ENCODE measurements at places on chromosomes 4 and X.

- no peak for DNase-seq
Measured at GRCh38 chrX:29547877-29548276, 667.5 kb upstream of the MAGEB2 start.

DNA sequence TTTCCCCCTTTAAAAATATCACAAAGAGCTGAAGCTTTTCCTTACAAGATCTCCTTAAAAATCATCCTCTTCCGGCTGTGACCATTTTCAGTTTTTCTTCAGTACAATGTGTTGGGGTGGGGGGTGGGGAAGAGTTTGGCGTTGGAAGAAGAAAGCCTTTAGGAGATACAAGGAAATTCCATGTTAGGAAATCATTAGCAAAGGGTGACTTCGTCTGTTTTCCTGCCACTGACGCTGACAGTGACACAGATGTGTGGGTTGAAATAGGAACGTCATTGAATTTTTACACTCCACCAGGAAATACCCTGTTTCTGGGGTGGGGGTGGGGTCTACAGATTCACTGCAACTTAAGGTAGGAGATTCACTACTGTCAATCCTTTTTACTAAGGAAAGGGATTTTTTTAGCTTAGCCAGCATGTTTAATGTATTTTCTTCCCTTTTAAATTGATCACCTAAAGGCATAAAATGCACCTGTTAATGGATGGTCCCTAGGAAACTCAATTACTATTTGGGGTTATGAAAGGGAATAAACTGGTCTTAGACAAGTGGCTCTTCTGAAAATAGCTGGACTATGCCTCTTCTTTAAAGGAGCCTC lies 3.9 kb downstream of the MAMLD1 start:
- DNase-seq, result no peak

- peak; percentile 64 for DNase-seq
Measured at GRCh38 chr4:123396307-123397143, at the start of gene SPRY1. Gene SPRY1 (plus strand): TSS chr4:123396795. CDS start chr4:123401592, 4,797 bp downstream.

DNA sequence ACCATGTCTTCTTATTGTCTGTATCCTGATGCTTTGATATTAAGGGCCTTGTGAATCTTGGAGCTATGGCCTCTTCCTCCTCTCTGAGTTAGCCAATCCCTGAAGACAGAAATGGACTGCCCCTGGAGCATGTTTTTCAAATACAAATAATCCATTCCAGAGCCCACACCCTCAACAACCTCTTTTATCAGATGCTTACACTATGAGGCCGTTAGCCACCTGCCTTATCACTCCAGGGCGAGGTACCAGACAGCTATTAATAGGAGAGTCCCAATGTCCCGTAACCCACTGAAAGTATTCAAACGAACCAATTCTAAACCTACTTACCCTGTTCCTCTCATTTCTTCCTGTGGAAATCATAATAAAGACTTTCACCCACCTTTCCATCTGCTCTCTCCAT lies 165.0 kb downstream of the ARHGAP24 start:
- DNase-seq, result no peak

DNA sequence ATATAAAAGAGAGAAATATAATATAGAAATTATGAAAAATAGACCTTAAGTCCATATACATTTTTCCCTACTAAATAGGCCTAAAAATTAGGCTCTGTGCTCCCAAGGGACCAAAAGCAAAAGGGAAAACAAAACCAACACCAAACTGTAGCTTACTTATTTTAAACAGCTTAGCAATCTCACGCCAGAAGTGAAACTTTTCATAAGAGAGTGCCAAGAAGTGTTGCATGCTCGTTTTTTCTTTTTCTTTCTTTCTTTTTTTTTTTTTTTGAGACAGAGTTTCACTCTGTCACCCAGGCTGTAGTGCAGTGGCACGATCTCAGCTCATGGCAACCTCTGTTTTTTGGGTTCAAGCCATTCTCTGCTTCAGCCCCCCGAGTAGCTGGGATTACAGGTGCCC lies 250.4 kb downstream of the TMA16 start:
- DNase-seq, result no peak

DNA sequence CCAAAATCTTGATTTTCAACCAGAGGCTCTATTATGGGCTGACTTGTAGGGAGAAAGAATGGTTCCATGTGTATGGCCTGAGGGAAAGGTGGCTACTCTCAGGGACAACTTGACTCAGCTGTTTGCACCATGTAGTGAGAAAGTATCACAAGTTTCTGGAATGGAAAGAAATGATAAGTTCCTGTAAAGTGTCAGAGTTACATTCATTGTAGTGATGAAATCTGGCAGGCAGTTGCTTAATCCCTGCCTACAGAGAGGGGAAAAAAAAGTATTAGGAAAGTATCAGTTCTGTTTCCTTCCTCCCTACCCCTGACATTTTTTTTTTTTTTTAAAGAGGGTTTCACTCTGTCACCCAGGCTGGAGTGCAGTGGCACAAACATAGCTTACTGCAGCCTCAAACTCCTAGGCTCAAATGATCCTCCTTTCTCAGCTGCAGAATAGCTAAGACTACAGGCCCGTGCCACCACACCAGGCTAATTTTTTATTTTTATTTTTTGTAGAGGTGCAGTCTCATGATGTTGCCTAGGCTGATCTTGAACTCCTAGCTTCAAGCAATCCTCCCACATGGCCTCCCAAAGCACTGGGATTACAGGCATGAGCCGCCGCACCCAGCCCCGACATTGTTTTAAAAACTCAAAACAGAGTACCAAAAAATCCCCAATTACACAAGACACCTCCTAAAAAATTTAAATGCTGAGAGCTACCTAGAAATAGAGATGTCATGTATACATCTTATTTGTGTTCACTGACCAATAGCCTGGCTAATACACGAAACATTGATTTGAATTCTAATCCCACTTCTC lies 4.8 kb upstream of the FBXL5 start:
- DNase-seq, result no peak

- no peak for DNase-seq
Measured at GRCh38 chr4:176611951-176612350, 180.8 kb downstream of the VEGFC start.

DNA sequence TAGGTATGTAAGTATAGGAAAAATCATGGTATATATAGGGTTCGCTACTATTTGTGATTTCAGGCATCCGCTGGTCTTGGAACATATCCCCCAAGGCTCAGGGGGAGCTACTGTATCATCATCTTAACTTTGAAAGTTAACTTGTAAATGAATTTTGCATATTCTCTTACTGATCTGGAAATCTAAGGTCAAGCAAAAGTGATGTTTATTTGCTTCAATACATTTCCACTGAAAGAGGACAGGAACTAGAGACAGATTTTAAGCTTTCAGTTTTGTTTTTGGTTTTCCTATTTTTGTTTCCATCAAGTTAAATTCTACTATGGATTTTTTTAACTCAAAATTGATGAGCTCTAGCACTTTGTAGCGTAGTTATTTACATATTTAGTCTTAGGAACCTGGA lies 56.2 kb downstream of the NAF1 start:
- DNase-seq, result no peak

GRCh38 chr4:48205107-48205506 lies 64.5 kb downstream of the TEC start:
- no peak for DNase-seq

GRCh38 chr4:27886120-27886519 lies 1025.5 kb downstream of the STIM2 start:
- no peak for DNase-seq

GRCh38 chrX:41723826-41724225 lies at the start of gene GPR82:
Gene GPR82 (plus strand): TSS chrX:41724181. CDS start chrX:41727027, 2,846 bp downstream.
- no peak for DNase-seq

DNA sequence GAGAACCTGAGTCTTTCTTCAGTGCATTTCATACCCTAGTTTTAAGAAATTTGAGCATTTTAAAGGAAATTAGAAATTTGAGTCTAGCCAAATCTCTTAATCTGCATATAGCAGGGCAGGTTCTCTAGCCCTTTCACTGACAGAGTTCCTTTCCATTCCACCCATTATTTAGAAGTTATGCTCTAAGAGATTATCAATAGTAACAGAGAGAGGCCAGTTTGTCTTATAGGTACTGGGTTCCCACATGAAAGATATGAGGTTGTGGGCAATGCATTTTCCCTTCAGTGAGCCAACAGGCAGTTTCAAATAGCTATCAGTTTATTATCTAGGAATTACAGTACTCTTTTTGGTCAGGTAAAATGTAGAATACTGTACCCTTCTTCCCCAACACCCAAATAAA lies 7.3 kb upstream of the GALNT7 start:
- DNase-seq, result no peak

- no peak for DNase-seq
Measured at GRCh38 chrX:20711366-20711765, 444.7 kb upstream of the RPS6KA3 start.

DNA sequence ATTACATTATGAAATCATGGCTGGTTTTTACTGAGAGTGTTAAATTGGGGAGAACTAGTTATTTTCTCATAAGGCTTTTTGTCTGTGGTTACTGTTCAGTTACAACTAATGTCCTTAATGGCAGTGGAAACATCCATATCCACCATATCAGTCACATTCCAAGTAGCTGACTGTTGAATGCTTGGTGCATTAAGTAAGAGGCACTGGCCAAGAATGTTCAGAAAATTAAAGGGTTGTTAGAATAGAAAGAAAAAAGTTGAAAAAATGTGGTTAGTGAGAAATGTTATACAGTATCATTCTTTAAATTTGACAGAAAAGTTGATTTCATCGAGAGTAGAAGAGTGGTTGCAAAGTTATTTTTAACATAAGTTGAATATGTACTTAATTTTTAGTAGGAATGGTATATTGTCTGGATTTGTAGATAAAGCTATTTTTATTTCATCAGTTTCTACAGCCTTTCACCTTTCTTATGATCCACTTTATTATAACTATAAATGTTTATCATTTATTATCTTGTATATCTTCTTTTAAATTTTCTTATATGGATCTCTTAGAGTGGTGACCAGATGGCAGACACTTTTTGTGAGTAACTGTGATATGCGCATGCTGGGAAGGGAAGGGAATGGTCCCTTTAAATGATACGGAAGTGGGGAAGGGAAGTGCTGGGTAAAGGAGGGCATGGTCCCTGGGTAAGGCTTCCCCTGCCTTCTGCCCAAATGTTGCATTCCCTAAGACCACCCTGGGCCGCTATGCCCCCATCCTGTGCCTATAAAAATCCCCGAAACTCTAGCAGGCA lies 2407.1 kb downstream of the ARAP2 start:
- DNase-seq, result no peak

DNA sequence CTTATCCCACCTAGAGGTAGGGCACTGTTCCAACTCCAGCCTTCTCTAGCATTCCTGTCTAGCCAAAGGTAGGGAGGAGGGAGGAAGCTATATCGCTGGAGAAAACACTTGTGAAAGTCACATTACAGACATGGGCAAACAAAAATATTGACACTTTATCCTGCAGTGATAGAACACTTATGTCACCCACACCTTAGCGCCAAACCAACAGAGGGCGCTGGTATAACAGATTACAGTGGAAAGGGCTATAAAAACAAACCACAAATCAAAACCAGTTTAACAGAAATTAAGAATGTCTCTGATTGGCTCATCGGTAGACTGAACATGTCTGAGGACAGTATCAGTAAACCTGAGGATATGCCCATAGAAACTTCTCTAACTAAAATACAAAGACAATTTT lies 451.3 kb downstream of the TLL1 start:
- DNase-seq, result peak; percentile 19

DNA sequence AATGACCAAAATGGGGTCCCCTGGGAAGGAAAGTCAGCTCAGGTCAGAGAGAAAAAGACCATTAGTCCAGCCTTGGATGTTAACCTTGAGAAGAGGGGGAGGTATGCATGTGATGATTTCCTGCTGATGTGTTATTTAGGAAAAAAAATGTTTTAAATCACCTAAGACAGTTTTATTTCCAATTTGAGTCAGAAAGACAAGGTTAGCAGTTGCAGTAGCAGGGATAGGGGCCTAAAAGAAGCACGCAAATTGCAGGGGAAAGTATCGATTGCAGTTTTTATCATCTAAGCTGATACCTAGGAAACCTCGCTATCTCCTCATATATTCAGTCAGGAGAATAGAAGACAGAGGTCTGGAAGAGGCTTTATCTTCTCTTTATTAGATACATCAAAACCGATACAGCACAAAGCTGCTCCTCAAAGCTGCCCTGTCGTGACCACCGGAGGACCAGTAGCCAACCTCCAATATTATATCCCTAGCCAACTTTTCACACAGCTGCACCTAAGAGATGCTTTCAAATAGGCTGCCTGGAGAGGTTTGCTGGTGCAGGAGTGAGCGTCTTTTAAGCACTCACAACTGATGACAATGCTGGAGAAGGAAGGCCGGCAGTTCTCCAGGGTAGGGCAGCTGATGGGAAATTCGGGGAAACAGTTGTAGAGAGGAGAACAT lies 289.4 kb downstream of the INPP4B start:
- no peak for DNase-seq

DNA sequence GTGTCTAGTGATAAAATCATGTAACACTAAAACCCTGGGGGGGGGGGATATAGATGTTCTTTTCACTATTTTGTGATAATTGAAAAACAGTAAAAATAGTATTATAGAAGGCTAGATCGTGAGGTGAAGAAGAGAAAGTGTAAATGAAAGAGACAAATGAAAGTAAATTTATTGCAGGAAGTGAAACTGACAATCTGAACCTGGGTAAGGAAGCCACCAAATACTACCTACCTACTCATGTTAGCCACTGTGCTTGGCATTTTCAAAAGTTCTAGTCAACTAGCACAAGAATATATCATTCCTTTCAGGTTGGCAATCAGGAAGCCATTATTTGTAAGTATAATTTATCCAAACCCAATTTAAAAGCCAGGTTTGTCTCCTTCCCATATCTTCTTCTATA lies 1366.1 kb downstream of the FAM133A start:
- no peak for DNase-seq

DNA sequence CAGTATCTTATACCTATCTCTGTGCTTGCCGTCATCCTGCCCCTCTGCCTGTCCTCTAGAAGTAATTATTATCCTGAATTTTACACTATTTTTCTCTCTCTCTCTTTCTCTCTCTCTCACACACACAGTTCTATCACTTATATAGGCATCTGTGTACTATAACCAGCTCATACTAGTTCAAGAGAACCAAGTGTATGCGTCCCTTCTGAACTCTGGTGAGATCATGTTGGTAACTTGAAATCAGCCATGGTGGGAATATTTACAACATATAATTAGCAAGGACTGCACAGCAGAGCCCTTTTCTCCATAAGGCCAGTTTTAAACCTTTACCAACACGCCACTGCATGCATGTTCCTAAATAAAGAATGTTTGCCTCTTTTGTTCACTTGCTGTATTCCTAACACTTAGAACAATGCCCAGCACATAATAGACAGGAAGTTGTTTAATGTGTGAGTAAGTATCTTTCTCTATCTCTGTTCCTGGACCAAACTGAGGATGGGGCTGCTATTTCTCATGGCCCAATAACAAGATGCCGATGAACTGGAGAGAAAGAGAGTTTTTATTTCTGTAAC lies 51.1 kb upstream of the IL21 start:
- DNase-seq, result peak; percentile 5

GRCh38 chrX:23334848-23335599 lies at the start of gene PTCHD1:
Gene PTCHD1 (plus strand): TSS chrX:23334849. CDS start chrX:23334876, 27 bp downstream.
- peak; percentile 13 for DNase-seq

DNA sequence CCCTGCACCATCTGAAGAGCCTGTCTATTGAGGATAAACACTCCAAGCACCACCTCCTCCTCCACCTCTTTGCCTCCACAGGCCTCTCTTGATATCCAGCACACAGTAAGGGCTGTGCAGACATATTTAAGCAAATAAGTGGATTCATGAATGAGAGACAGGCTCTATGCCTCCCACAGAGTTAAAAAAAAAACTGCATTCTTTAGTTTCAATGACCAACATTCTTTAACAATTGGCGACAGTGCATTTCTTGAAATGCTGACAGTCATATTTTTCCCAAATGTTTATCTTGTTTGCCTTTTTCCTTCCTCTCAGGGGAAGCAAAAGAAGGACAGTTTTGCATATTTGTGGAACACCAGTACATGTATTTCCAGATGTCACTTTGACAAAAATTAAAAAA lies 38.6 kb downstream of the MXRA5 start:
- no peak for DNase-seq
